ENCODE measurements at places on chromosomes 3 and 15.

DNA sequence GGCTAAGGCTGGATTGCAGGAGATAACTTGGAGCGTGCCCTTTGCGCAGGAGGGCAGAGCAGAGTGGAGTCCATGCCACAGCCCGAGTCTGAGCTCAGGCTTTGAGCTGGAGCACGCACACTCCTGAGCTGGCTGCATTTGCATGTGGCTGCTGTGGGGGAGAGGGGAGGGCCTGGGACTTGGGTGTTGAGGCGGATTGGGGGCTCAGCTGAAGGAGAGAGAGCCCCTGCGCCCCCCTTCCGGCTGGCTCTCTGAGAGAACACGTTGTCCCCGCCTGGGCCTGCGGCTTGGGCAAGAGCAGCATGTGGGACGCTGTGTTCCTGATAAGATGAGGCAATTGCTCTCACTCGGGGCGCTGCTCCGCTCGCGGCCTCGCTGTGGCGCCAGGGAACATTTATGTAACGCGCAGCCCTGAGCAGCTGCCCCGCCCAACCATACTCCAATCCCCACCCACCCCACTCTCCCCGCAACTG is 39.1 kb downstream of the KLF13 start:
- DNase-seq = peak; percentile 55

DNA sequence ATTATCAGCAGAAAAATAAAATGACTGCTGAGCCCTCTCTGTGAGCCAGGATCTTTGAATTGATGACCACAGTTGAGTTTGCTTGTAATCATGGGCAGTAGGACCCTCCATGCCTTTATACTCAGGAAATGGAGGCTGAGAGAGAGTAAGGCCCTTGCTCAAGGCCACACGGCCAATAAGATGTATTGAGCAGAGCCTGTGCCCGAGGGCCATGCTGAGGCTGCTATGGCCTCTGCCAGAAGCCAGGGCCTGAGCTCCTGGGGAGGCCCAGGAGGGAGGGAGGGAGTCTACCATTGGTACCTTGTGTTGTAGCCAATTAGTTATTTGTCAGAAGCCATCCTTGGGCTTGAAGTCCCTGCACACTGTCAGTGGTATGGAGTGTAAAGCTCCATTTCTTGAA is 151.4 kb downstream of the DNAJB8 start:
- no peak for DNase-seq

DNA sequence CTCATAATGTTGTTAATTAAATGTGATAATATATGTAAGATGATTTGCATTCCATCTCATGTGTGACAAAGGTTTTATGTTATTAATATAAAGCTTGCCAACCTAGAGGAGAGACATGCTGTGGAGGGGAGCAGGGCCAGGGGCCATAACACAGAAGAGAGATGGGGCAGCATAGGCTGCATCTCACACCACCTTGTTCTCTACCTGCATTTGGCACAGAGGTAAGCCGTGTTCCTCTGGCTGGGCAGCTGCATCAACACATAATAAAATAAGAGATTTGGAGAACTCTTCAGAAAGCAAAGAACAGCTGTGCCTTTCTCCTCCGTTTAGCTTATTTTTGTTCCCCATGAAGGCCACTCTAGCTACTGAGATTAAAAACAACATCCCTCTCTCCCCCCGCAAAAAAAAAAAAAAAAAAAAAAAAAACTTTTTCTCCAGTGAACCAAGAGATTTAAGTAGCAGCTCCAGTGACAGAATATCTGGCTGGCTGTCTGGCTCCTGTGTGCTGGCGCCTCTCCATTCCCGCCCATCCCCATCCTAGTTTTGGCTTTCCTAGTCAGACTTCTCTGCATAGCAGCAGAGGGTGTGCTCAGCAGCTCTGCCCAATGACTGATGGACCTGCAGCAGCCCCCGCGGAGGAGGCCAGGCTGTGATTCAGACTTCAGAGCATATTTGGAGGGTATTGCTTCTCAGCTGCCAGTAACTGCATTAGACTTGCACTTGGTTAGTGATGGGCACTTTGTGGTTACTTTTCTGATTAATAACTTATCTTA is 52.2 kb upstream of the STXBP5L start:
- DNase-seq = no peak

- no peak for DNase-seq
Measured at GRCh38 chr3:83317605-83318004, 1556.2 kb upstream of the GBE1 start.

- DNase-seq = no peak
Measured at GRCh38 chr3:61632568-61633175, 71.3 kb downstream of the PTPRG start.

DNA sequence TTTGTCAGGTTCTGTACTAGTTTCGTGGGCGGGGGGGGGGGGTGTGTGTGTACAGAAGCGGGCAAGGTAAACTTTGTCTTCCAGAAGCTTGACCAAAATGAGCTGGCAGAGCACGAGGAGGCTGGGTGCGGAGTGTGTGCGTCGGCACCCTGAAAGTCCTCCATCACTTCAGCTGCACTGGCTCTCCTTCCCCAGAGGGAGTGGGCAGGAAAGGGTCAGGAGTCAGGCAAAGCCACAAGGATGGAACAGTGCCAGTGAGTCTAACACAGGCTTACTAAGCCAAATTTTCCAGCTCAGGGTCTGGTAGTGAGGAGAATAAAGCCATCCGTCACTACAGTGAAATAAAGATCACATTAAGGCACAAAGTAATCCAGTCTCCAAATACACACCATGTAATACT is 11.9 kb upstream of the SH3GL3 start:
- DNase-seq = no peak

GRCh38 chr3:71859123-71859519 is 74.2 kb upstream of the PROK2 start:
- DNase-seq = no peak

GRCh38 chr3:183539811-183540210 is 15.7 kb downstream of the KLHL6 start:
- DNase-seq = no peak

- no peak for DNase-seq
Measured at GRCh38 chr3:178895178-178895789, 176.3 kb downstream of the ZMAT3 start.

- DNase-seq = no peak
Measured at GRCh38 chr15:70923311-70924080, 30.9 kb downstream of the LRRC49 start.

DNA sequence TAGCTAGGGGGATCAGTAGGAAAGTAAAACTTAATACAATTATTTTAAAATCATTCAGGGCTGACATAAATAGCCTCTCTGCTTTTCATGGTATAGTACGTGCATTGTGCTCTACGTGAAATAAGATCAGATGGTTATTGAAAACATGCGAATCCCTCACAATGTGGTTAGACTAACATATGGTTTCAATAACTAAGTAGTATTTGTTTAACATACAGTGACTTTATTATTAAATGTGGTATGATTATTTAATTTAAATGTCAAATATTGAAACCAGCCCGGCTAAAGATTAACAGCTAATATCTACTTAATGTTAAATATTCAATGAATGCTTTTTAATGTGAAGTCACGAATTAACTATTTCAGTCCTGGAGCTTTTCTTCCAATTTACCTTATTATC is 473.9 kb upstream of the THBS1 start:
- no peak for DNase-seq

GRCh38 chr3:19432669-19433068 is 284.4 kb downstream of the KCNH8 start:
- DNase-seq = no peak

DNA sequence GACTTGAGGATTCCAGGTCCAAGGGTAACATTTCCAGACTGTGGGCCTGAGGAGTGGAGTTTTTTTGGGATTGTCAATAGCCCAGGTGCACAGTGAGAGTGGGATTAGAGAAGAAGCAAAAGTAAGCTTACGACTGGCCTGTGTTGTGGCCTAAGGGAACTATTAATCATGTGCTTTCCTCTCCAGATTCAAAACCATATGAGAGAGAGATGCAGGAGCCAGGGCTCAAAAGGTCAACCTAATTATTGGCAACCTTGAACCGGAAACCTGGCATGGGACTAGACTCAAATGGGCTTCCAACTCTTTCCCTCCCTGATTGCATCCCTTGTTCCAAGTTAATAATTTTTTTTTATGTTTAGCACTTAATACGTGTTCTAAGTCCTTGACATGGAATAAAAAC is 242.1 kb upstream of the THRB start:
- DNase-seq = no peak

DNA sequence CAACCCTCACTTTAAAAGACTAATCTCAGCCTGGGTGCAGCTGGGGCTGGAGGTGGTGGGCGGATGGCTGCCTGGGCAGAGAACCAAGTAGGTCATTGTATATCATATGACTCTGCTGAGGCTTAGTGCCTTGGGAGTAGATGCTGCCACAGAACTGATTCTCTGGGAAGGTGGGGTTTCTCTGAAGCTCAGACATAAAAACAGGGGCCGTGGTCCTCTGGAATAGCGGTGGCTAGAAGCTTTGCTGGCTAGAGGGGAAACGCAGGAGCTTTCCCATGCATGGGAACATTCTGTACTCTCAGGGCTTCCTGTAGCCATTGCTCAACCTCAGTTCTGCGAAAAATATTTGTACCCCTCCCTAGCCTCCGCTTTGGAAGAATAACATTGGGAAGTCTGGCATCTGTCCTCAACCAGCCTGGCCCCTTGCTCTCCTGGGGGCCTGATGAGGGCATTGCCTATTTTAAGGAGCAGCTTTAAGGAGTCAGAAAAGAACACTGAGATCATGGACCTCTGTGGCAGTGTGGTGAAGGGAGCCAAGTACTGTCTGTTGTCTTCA is 14.7 kb downstream of the TIMP4 start:
- DNase-seq = no peak

- DNase-seq = no peak
Measured at GRCh38 chr3:113769551-113769950, 22.7 kb downstream of the ATP6V1A start.

DNA sequence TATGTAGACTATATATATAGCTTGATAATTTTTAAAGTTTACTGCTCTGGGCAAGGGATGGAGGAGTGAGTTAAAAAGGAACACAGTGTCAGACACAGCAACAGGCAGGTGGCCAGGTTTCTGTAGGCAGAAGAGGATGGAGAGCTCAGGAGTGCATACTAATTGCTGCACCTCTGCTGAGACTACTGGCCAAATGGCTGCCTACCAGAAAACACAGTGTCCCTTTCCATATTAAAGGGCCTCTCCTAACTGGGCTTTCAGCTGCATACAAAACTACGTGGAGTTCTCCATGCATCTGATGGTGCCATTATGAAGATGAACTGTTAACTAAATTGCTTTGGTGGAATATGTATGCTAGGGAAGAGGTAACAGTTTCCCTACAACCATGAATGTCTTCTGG is 1.8 kb downstream of the ATP13A4 start:
- no peak for DNase-seq

DNA sequence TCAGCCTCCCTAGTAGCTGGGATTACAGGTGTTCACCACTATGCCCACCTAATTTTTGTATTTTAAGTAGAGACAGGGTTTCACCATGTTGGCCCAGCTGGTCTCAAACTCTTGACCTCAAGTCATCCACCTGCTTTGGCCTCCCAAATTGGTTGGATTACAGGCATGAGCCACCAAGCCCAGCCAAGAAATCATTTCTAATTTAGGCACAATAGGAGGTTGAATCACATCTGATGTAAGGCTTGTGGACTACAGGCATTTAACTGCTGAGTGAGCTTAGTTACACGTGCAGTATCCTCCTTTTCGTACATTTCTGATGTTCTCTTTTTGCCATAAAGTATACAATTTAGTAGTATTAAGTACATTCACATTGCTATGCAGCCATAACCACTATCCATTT is 31.1 kb upstream of the SETD2 start:
- no peak for DNase-seq

GRCh38 chr3:44845528-44846520 is 15.9 kb upstream of the TMEM42 start:
- no peak for DNase-seq

DNA sequence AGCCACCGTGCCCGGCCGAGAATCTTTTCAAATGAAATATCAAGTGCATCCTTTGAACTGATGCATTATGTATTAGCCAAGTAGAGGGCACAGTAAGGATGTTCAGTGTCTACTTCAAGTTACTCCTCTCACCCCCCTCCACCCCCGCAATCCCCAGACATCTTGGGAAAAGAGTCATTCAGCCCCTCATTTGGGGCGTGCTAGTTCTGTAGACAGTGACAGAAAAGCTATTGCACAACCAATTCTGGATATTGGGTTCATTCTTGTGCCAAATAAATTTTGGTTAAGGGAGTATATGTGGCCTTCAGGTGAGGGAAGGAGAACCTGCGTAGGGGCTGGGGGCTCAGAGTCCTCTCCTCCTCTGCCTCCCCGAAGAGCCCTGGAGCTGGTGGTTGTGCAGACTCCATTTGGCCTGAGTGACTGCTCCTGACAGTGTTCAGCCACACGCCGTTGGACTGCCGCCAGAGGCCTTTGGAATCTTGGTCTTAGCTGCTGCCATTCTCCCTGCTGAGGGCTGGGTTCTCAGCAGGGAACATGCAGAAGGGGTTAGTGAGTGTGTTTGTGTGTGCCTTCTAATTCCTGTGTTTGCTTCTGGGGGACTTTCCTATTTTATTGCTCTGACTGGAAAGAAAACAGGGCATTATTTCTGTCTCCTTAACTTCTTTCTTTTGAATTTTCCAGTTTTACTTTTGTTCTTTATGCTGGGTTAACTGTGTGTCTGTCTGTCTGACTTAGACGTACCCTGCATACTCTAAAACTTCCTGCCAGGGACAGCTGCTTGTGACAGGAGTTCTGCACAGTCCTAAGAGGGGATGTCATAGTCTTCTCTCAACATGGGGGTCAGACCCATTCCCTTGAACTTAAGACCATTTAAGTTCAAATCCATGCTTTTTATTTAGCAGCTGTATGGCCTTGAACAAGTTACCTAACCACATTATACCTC is 21.0 kb downstream of the RARB start:
- no peak for DNase-seq

- DNase-seq = no peak
Measured at GRCh38 chr15:36265422-36265821, 314.0 kb upstream of the CDIN1 start.
